ENCODE measurements at places on chromosomes 11 and 22.

GRCh38 chr11:126440276-126440675, 84.8 kb downstream of the ST3GAL4 start:
- DNase-seq: no peak

- DNase-seq: no peak
Measured at GRCh38 chr11:63595296-63595695, 18.9 kb downstream of the PLAAT3 start.

GRCh38 chr11:15764948-15765347, 591.4 kb downstream of the SOX6 start:
- no peak for DNase-seq

- no peak for DNase-seq
Measured at GRCh38 chr11:14396273-14396672, 37.3 kb upstream of the RRAS2 start.

GRCh38 chr11:33515347-33515746, 185.3 kb downstream of the C11orf91 start:
- peak; percentile 44 for DNase-seq

GRCh38 chr11:100011697-100012096, 675.4 kb upstream of the ARHGAP42 start:
- no peak for DNase-seq

- no peak for DNase-seq
Measured at GRCh38 chr11:83511646-83512045, 225.5 kb upstream of the CCDC90B start.

DNA sequence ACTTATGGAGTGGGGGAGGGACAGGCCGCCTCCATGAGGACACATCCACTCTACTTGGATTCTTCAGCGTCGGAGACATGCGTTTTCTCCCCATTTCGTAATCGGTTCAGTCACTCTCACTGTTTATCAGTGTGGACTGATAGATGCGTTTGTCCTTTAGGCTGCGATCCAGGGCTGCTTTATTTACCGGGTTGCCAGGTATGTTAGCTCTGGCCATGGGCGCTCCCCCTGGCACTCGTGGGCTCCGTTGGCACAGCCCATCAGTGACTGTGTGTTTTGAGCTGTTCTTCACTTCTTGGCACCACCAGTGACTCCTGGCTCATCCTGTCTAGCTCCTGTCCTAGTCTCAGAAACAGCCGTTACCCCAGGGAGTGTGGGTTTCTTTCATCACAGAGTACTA, 1203.3 kb downstream of the BRD1 start:
- DNase-seq: no peak

DNA sequence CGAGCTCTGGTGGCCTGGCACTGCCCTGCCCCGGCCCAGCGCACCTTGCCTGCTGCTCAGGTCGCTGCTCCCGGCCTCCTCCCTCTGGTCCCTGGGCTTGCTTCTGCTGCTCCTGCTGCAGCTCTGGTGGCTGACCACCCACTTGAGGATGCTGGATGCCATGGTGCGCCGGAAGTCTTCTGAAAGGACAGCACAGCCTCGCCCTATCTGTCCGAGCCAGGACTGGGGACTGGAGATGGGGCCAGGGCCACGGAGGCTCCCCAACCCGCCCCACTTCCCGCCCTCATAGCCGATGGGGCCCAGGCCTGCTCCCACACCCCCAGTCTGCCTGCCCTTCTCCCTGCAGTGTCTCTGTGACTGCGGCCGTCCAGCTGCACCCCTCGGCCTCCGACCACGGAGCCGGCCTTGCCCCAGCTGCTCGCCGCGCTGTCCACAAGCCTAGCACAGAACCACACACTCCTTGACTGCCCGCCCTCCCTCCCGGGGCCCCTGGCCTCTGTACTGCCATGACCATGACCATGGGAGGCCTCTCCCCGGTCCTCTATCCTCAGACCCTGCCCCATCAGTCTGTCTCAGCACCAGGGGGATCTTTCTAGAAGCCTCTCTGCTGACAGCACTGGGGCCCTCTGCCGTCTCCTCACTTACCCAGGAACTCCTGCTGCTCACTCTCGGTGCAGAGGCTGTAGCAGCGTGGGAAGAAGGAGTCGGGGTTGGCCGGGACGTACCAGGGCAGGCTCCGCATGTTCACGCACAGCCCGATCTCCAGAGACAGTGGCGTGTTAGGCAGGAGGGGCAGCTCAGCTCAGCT, 12.7 kb downstream of the TTLL8 start:
- no peak for DNase-seq

GRCh38 chr11:125071435-125071834, 8.3 kb downstream of the SLC37A2 start:
- DNase-seq: no peak

- peak; percentile 89 for DNase-seq
Measured at GRCh38 chr11:6606471-6607189, 3.1 kb downstream of the ILK start.

- no peak for DNase-seq
Measured at GRCh38 chr11:124745270-124745834, 5.6 kb downstream of the NRGN start.

GRCh38 chr11:8192016-8192895, 23.4 kb upstream of the RIC3 start:
- peak; percentile 63 for DNase-seq

- DNase-seq: peak; percentile 86
Measured at GRCh38 chr11:66868726-66869566, 12.1 kb downstream of the LRFN4 start.

DNA sequence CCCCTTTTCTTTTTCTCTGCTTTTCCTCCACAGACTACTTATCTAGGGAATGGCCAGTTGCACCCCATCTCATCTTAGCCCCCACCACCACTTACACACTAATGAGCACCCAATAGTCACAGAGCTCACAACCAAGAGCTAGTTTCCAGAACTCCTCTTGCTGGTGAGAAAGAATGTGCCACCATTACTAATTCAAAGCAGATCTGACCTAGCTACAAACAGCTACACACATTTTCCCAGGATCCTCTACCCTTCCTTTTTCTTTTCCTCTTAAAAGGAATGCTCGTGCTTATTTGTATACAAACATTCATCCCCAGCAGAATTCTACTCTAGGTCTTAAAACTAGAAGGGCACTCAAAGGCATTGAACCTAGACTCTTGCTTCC, 136.8 kb downstream of the CD44 start:
- DNase-seq: no peak

- DNase-seq: no peak
Measured at GRCh38 chr11:96313163-96313562, 29.8 kb downstream of the MAML2 start.

- no peak for DNase-seq
Measured at GRCh38 chr22:43222262-43222661, 35.3 kb upstream of the TTLL12 start.

DNA sequence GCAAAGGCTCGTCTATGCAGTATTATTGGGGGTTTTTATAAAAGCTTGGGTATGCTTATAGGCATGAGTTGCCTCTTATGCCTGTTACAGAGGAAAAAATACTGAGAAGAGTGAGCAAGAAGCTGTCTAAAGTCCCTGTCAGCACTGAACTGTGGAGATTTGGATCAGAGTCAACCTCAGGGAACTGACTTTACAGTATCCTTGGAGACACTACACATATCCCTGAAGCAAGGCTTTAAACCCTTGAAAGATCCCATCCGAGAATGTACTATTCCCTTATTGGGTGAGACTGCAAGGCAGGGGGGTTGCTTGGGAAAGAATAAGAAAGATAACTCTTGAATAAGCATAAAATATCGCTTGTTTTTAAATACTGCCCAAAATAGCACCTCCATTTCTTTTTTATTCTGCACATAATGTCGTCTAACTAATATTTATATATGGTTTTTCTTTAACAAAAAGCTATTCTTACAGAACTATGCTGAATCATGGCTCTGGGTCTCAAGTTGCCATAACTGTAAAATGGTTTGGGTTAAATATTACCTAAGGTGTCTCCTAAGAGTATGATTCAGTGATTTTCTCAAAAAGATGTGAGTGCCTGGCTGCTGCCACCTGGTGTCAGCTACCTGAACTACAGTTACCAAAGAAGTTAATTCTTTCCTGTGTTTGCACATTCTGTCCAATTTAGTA, 1062.8 kb downstream of the DLG2 start:
- peak; percentile 52 for DNase-seq

DNA sequence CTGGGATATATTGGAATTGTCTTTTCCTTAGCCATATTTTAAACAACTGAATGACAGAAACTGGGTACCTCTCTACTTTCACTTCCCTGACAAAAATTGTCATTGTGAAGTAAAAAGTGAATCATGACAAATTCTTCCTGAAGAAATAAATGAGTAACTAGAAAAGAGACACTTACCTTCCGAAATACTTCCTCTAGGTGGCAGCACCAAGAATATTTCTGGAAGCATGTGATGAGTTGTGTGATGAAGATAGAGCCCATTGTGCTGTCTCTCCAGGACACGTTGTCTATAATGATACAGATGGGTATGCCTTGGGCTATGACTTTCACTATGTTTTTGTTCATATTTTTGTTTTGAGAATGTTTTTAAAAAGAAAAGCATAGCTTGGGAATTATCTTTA, 21.5 kb downstream of the CASP4 start:
- peak; percentile 68 for DNase-seq

DNA sequence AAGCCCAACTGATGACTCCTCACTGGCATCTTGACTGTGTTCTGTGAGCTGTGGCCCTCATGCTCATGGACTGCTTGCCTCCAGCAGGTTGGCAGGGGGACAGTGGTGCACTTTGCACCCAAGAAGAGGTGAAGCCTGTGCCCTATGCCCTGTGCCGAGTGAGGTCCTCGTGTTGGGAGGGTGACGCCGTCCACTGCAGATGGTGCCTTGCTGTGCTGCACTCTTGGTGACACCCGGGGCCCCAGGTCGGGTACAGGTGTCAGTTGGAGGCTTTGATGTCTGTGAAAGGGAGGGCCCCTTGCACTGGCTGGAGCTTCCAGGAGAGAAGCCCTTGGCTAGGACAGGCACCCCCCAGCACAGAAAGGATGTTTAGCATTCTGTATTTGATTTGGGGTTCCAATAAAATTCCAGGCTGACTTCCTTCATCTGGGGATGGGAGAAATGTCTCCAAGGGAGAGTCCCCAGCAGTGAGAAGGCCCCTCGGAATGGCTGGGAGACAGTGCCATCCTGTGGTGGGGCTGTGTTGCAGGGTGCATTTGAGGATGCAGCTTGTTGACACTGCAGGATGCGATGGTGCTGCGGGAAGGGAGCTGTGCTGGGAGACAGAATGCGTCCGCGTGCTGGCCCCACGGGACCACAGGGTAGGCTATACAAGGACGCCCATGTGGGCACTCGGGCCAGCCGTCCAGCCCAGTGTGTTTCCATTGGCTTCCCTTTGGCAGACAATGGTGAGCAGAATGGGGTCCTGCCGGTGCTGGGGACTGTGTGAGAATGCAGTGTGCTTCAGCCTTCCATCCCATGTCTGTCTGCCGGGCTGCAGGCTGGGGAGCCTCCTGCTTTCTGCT, 2.5 kb upstream of the ZDHHC8 start:
- peak; percentile 41 for DNase-seq

- no peak for DNase-seq
Measured at GRCh38 chr11:116857316-116857715, 19.9 kb upstream of the APOA1 start.

GRCh38 chr11:45411228-45411946, 125.2 kb upstream of the SYT13 start:
- DNase-seq: no peak

DNA sequence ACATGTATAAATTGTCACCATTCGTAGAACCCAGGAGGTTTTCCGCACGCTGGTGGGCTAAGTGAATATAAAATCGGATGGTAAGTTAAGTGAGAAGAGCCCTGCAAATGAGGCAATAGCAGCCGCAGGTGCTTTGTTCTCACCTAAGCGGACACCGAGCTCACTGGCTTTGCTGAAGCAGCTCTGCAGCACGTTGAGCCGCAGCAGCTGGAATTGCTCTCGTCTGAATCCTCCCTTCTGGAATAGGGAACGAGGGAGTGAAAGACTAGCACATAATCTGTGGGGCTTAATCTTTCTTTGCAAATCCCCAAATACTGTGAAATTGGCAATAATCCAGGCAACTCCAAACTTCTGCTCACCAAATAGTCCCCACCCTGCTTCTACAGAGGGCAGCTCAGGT, 488.1 kb downstream of the NTM start:
- DNase-seq: no peak

DNA sequence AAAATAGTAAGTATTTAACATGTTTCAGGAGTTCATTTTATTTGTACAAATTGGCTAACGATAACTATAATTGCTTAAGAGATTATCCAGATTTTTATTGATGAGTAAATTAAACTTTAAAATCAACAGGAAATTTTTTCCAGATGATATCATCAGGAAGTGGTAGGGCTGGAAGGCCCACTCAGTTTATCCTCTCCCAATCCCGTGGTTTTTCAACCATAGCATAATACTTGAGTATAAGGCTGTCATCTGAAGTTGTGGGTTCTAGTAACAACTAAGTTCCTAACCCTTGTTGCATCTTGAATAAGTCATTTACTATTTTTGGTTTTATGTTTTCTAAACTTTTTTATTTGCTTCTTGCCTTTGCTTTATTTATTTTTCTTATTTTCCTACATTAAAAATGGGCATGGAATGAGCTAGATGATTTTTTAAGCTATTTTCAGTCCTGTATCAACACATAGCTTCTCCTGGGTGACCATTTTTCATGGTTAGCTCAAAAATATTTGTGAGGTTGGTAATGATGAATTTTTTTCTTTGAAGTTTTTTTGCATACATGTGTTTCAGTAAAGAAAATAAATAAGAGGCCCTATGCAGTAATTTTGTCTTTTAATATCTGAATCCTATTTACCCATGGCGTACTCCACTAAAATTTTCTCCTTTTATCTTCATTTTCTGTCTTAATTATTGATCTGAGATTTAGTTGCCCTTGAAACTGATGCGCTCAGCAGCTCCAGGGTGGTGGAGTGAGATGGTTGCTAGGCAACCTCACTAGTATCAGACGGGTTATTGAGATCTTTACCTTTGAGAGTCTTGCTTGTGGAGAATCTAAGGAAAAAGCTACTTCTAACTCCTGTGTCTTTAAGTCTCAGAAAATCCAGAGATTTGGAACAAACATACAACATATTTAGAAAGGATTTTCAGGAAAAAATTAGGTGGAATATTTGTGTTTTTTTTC, 452.0 kb upstream of the CCDC179 start:
- DNase-seq: no peak

- no peak for DNase-seq
Measured at GRCh38 chr22:30254314-30254713, 7.8 kb upstream of the LIF start.

DNA sequence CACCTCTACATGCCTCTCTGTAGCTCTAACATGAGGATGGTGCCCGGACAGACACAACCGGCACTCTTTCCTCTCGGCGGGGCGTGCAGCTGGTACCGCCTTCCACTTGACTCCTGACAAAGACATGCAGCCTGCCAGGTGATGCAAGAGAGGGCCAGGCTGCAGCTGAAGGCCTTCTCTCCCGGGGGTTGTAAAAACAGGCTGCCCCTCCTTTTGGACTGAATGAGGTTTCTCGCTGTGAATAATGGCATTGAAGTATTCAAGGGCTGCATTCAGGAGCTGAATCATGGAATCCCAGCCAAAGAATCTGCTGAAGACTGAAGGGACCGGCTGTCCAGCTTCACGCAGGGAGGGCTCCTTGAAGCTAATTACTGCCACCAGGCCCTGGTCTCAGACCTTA, 110.9 kb downstream of the GALNT18 start:
- DNase-seq: no peak

DNA sequence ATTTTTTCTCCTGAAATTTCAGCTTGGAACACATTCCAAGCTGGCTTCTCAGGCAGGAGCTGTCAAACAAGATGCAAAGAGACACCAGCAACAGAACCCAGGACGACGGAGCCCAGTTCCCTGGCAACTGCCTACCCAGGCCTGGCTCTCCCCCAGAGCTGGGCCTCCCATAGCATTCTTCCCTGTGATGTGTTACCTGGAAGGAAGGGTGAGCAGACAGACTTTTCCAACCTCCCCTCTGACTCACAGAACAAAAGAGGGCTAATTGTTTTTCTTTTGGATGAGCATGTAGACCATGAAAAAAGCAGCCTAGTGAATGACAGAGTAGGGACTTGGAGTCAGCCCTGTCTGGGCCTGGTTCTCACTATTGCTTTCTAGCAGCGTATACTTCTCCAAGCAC, 55.3 kb upstream of the BMAL1 start:
- no peak for DNase-seq
